Stimulated activated CD4-positive, alpha-beta T cell treated with anti-CD3 and anti-CD28 coated beads, Interleukin-1b, Interleukin-23, amount 100 ng/mL, for 1 hour (primary cell): ENCODE measurements at places on chromosomes 7 and 10.

GRCh38 chr10:52871191-52871843 is 98.7 kb upstream of the MBL2 start:
- no peak for DNase-seq

- DNase-seq, result no peak
Measured at GRCh38 chr7:11726001-11726793, 105.8 kb downstream of the THSD7A start.

DNA sequence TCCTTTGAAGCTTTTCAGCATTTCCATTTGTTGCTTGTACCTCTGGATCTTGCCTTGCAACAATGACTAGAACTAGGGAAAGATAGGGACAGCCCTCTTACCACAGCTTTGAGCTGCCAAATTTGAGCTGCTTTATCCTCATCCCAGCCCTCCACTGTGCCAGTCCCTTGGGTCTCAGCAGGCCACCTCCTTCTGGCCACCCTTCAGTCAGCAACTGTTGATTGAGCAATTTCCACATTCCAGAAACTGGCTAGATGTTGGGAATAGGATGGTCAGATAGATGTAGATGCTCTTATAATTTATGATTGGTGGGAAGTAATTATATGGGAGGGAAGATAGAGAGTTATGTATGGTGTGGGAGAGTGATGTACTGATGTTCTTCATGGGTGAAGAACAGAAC is 100.1 kb downstream of the ST7 start:
- DNase-seq, result no peak

GRCh38 chr10:25047591-25048301 is 31.3 kb downstream of the THNSL1 start:
- no peak for DNase-seq

GRCh38 chr7:128914566-128915151 is 4.2 kb upstream of the KCP start:
- DNase-seq, result no peak

- no peak for DNase-seq
Measured at GRCh38 chr7:121697731-121698316, 175.1 kb upstream of the PTPRZ1 start.

- DNase-seq, result no peak
Measured at GRCh38 chr7:101195884-101196283, 5.0 kb downstream of the MOGAT3 start.

GRCh38 chr10:126006906-126007305 is 110.5 kb downstream of the FANK1 start:
- DNase-seq, result no peak

DNA sequence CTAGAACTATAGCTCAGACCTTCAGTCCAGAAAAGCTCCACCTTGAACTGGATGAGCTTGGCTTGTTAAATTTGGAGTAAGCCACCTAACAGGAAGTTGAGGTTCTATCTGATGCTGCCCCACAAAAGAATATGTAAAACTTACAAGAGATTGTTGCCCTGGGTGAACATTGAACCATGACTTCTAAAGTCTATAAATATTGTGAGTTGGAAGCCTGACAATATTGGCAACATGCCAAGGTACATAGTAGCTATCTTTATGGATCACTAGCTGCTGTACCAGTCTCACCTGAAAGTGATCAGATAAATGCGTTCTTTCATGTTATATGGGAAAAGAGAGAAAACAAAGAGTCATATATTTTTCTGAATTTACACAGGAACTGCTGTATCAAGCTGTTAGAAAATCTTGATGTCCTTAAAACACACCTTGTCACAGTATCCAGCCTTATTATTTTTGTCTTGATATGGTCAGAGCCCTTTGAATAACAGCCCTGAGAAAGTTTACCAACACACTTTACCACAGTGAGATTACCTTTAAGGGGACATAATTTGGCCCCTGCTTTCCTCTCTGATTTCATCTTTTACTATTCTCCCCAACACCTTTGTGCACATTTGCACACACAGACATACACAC is 92.0 kb downstream of the LSMEM1 start:
- no peak for DNase-seq

DNA sequence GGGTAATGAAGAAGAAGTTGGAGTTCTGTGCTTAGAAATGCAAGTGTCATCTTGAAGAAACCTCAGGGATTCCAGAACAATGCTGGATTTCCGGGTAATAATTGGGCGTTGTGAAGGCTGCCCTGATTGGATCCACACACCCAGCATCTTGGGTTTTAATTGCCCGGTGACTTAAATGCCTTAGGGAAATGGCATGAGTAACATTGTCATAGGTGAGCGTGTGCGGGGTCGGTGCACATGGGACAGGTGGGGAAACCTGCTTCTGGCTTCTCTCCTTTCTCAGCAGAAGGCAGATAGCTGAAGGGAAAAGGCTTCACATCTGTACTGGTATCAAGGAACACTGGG is 15.2 kb upstream of the CAMK1D start:
- DNase-seq, result no peak

DNA sequence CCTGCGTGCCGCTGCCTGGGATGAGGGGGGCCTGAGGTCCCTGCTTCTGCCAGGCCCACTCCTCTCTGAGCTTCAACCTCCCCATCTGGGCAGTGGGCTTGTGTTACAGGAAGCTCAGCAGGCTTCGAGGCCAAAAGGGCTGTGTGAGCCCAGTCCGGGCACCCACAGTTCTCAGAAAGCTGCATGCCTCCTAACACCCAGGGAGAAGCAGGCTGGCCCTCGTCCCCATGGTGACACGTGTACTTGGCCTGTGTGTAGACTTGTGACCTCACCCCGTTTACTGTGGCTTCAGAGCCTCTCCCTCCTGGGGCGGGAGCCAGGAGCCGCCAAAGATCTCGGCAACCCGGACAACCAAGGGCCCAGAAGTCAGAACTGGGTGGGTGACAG is 2.2 kb upstream of the GRIFIN start:
- DNase-seq, result no peak

GRCh38 chr7:7265081-7266075 is 83.0 kb downstream of the C1GALT1 start:
- DNase-seq, result no peak

DNA sequence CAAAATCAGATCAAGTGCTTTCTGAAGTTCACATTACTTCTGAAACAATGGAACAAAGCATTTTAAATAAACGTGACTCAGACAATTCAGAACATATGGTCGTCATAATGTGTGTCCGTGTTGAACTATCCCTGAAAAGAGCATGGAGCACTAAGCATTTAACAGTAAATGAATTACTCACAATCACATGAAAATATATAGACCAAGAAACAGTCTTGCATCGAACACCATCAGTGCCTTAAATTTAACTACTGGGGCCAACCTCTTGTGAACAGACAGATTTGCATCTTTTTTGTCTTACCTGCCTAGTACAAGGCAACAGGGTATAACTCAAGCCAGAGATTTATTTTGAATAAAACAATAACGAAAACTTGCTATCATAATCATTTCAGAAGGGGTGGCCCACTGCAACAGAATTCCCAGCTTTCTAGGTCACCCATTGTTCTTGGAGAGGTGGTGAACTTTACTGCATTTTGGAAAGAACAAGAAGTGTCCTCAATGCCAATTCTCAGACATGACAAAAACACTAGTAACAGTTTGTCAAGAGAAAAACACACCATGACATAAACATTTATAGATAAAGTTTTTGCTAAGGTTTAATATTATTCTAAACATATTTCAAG is 293.5 kb downstream of the SFMBT2 start:
- DNase-seq, result no peak

DNA sequence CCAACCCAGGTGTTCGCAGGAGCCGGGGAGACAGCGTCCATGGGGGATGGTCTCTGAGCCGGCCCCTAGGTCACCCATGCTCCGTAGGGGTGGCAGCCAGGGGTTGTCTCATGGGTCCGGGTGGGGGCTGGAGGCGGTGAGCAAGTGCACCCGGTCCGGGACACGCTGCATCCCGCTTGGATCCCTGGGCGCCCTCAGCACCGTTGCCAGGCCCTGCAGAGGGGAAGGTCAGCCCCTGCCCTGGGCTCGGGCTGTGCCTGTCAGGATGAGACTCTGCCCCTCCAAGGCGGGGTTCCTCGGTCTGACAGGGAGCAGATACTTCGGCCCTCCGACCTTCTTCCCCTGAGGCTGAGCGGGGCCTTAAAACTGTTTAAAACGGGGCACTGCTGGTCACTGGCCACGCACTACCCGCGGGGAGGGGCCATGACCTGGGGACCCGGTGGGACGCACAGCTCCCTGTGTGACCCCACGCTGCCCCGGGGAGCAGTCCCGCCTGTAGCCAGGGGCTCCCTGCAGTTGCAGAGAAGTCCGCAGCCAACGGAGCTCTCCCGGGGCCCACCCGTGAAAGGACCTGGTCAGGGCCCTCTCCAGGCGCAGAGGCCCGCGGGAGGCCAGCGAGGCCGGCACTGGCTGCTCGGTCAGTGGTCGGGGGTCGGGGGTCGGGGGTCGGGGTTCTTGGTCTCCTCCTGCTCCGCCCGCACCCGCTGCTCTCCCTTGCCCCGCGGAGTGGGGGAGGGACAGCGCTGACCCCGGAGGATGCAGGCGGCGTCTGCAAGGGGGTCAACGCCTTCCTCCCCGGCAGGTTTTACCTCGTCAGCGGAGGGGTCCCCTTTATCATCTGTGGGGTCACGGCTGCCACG is 33.4 kb upstream of the KNDC1 start:
- DNase-seq, result no peak

DNA sequence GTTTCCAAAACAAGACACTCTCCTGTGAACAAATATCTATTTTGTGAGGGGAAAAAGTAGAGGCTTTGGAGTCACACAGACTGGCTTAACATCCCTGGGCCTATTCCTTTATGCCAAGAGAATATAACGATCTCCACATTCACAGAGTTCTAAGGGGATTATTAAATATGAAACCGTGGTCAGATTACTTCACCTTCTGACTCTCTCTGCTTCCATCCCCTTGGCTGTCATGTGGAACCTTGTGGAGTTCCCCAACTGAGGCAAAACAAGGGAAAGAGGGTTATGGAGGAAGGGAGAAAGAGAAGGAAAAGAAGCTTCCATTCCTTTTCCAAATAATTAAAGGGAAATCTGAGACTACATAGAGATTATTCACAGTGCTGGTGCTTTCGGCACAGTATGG is 55.5 kb upstream of the ATP6V0A4 start:
- DNase-seq, result no peak

DNA sequence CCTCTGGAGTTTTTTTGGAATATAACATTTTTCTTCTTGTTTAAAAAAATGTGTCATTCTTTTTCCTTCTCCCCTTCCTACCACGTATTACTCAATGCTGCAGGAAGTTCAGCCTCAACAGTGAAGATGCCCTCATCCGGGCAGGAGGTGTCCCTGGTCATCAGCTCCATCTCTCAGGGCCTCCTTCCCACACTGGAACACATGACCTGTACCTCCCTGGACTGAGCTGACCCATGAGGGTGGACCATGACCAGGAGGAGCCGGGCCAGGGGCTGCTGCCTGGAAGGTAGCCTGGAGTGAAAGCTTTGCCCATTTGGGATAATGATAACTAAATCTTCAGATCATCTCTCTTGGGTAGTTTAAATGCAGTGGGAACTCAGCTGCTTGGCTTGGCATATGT is 316.5 kb upstream of the ZMIZ1 start:
- no peak for DNase-seq
